ENCODE measurements at places on chromosomes 12 and 14.
A peak's percentile ranks its signal among the peaks of the same experiment; 100 is the strongest.

GRCh38 chr14:104447750-104448149, 131.8 kb upstream of the C14orf180 start:
- no peak for DNase-seq

DNA sequence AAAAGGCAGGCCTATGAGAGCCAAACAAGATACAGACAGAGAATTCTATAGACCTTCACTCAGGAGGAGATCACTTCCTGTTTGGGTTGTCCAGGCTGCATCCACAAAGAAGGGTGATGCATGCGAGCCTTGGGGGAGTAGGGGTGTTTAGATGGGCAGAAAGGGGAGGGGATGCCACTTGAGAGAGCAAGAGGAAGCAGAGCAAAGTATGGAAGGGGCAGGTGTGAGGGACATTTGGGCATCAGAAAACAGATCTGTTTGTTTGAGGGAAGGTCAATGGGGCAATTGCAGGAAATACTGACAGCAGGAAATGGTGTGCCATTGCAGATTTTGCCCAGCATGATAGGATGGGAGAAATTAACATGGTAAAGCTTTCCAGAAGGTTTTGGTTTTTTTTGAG, 146.4 kb upstream of the FOXN3 start:
- DNase-seq = no peak

DNA sequence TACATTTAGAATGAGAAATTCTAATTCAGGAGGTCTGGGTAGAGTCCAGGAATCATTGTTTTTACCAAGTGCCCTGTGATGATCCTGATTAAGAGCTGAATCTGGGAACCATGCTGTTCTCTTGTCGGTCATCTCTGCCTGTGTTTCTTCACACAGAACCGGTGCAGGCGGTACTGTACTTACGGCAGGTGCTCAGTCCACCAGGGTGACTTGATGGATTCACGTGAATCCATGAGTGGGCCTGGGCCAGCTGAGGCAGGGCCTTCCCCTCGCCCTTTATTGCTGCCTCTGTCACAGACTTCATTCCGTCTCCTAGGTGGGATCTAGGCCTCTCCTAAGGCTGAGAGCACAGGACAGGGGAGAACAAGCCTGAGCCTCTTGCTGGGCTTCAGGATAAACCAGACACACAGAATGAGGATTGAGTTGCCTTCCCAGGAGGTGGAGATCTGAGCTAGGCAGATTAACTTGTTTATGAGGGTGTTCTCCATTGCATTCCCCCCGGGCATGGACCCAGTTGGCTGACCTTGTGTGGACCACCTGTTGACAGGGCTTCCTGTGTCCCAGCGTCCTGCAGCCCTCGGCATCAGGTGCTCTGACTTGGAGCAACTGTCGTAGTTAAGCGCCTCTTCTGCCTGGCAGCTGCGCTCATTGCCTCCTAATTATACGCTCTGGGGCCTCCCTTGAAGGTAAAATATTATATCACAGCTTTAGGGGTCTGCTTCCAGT, 42.1 kb downstream of the B4GALNT3 start:
- no peak for DNase-seq

- DNase-seq = peak; percentile 11
Measured at GRCh38 chr12:60394665-60395064, 798.8 kb downstream of the SLC16A7 start.
